ENCODE measurements at places on chromosomes 12 and 14.
A peak's percentile ranks its signal among the peaks of the same experiment; 100 is the strongest.

DNA sequence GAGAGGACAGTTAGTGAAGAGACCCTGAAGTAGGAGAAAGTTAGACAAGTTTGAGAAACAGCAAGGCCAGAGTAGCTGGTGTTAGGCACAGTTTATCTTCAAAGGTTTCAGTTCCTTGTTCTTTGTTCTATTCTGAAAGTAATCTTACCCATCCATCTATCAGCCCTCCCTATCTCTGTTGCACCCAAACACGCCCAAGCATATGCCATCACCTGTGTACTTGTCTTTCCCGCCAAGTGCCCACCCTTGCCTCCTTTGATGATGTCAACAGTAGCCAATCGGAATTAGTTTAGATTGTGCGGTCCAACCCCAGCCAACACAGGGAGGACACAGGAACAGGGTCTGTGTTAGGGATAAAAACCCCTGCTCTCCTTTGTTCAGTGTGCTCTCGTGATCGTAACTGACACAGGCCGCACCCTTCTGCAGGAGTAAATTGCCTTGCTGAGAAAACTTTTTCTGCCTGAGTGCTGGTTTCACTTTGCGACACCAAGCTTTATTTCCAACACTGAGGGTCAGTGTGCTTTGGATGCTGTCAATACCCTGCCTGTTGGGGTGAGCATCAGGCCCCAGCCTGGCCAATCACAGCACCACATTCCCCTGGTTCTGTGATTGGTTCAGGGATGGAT lies 4.7 kb upstream of the TMEM229B start:
- no peak for DNase-seq

DNA sequence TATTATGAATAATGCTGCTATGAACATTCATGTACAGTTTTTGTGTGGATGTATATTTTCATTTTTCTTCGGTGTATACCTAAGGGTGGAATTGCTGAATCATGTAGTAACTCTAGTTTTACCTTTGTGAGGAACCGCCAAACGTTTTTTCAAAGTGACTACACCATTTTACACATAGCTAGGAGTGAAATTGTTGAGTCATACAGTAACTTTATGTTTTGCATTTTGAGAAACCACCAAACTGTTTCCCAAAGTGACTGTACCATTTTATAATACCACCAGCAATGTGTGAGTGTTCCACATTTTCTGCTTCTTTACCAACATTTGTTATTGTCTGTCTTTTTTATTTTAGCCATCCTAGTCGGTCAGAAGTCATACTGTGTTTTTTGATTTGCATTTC lies 3.1 kb upstream of the TPH2 start:
- no peak for DNase-seq

- no peak for DNase-seq
Observed at GRCh38 chr14:91372671-91373495, 44.7 kb downstream of the CCDC88C start.

DNA sequence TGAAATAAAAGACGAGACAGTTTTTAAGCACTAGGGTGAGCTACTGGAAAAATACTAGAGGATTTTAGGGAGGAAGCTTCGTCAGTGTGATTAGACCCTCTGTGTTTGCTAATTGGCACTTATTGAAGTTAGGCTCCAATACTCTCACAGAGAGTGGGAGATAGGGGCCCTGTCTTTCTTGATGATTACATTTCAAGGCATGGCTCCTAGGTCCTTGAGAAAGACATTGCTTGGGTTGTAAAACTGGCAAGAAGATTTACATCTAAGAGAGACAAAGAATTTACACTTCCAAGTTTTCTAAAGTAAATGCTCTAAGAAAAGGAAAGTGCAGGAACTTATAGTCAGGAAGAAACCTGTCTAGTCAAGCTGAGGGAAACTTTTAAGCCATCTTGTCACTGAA lies 183.2 kb downstream of the C12orf50 start:
- no peak for DNase-seq

DNA sequence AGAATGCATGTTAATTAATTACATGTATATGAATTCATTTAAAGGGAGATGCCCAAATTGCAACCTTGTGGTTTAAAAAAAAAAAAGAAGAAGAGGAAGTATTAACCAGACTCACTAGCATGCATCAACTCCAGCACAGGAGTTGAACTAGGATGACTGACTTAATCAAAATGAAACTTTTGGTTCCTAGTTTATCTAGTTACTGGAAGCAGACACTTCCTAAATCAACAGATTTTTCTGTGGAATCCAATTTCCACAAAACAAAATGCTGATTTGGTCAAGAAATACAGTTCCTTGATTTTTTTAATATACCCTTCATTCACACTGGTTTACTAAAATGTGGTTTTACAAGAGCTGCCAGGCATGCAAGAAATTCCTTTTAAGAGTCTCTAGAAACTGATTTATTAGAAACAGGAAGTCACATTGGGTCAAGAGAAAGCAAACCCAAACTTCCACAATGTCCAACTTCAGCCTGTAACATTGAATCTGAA lies 41.6 kb downstream of the ITPR2 start:
- no peak for DNase-seq

GRCh38 chr12:75837700-75838099 lies 193.9 kb downstream of the PHLDA1 start:
- DNase-seq, result no peak

GRCh38 chr14:93056840-93057585 lies 58.7 kb downstream of the ITPK1 start:
- no peak for DNase-seq

DNA sequence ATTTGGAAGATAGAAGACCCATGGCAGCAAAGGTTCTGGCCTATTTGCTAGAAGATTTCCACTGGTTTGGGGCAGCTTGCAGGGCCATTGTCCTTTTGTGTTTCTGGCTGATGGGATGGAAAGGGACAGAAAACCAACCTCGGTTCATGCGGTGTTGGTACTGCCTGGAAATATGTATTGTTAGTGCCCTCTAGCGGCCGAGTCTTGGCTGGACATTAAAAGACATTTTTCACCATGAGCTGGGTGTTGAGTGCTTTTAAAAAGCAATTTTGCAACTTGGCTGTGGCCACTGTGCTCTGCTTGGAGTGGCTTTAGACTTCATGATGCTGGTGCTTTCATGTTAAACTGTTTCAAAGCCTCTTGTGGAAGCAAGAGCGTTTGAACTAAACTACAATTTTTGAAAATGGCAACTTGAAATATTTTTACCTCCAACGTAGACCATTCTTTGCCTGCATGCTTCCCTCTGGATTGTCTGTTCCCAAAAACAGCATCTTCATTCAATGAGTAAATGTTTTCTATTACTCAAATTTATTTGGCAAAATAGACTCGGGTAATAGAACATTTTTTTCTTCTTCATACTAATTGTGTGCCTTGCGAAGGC lies 102.7 kb upstream of the TBX5 start:
- DNase-seq, result peak; percentile 70

DNA sequence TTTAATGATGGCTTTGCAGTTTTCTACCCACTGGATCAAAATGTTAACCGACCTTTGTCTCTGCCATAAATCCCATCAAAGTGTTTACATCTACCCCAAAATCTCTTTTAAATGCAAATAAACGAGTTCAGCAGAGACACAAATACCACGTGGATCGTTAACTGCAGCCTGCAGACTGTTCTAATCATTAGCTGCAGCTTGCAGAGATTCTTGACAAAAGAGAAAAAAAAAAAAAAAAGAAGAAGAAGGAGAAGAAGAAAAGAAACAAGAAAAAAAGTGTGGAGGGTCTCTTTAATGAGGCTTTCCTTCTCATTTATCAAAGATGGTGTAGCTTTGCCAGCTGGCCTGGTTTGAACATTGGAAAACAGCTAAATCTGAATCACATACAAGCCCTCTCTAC lies 275.7 kb downstream of the NEDD1 start:
- DNase-seq, result no peak

- DNase-seq, result no peak
Observed at GRCh38 chr14:102085948-102086708, 716 bp downstream of the HSP90AA1 start.

- DNase-seq, result no peak
Observed at GRCh38 chr12:52171950-52172512, 19.8 kb downstream of the KRT80 start.

- no peak for DNase-seq
Observed at GRCh38 chr14:23299986-23300686, 2.5 kb downstream of the PPP1R3E start.

DNA sequence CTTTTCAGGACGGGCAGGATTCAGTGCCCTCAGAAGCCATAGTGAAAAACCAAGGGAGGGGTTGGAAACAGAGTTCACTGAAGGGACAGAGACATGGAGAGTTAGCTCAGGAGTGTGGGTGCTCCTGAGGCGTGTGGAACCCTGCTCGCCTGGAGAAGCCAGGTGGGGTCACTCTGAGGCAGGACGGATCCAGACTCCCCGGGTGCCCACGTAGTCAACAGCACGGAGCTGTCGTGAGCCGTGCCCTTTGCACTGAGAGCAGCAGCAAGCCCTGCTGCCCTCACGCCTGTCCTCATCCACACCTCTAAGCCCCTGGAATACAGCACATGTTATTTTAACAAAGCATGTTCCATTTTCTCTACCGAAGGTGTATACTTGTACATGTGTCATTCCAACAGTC lies 114.7 kb downstream of the FBXL14 start:
- DNase-seq, result no peak

DNA sequence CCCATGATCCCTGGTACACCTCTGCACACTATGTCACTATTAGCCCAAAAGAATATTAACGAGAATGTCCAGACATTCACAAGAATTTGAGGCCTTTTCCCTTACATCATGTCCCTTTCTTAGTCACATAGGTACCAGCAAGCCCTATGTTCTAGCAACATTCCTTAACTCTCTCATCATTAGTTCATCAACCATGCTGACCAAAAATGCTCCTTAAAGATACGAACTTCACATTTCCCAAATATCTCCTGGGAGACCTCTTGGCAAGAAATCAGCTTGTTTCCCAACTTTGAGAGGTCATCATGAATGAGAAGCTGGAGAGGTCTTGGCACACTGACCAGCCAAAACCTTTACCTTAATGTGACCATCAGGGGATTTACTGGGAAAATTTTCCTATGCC lies 4.6 kb downstream of the SALL2 start:
- DNase-seq, result no peak

DNA sequence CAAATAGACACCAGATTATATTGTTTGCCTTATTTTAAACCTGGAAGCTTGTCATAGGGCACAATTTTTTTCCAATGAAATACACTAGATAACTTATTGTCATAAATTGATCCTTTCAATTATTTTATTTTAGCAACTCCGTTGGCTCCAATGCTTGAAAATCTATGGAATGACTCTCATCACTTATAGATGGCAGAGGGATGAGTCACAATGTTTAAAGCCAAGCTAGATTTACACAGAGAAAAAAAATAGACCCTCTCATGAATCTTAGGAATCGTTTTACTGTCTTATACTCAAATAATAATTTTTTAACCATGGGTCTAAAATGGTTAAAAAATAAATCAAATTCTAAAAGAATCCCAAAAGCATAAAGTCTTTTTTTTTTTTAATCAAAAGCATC lies 1276.6 kb upstream of the FLRT2 start:
- no peak for DNase-seq

DNA sequence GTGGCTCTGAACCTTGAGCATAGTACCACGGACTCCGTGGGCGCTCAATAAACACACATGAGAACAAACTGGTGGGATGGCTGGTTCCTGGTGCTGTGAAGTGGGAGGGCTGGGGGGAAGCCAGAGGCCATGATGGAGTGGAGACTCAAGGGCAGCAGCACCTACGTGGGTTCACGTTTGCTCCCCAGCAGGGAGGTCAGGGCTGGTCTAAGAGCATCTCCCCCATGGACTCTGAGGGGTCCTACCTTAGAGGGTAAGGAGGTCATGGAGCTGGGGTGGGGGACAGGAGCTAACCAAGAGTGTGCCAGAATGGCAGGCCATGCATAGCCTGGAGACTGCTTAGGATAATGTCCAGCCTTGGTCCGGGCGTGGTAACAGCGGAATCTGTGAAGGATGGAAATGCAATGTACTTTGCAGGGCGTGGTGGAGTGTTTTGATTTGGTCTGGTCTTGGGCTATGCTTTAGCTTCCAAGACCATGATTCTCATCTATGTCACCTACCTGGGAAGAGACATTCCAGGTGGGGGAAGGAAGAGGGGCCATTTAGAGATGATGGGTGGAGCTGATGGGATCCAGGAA lies 103.0 kb downstream of the PRMT8 start:
- no peak for DNase-seq

DNA sequence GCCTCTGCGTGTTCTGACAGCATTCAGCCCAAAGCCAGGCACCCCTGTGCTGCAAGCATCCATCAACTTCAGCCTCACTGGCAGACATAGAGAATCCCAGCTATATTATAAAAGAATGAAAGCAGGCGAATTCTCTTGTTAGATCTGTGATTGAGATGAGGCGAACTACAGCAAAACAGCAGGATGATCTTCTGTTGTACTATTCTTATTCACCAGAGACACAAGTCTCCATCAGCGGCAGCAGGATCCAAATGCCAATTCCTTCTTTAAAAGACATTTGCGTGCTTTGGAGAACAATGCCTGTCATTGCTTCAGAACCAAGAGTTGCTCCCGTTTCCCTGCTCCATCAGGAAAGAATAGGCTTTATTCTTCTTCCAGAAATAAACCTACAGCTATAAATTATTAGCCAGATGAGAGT lies 188.9 kb downstream of the SLC41A2 start:
- no peak for DNase-seq

- DNase-seq, result no peak
Observed at GRCh38 chr14:89588840-89589296, 171.8 kb upstream of the FOXN3 start.

GRCh38 chr14:36515105-36515593 lies 4.9 kb downstream of the NKX2-1 start:
- no peak for DNase-seq

GRCh38 chr12:53224061-53224896 lies 7.7 kb downstream of the RARG start:
- DNase-seq, result peak; percentile 46

- no peak for DNase-seq
Observed at GRCh38 chr12:4540638-4541037, 1.9 kb downstream of the RAD51AP1 start.

DNA sequence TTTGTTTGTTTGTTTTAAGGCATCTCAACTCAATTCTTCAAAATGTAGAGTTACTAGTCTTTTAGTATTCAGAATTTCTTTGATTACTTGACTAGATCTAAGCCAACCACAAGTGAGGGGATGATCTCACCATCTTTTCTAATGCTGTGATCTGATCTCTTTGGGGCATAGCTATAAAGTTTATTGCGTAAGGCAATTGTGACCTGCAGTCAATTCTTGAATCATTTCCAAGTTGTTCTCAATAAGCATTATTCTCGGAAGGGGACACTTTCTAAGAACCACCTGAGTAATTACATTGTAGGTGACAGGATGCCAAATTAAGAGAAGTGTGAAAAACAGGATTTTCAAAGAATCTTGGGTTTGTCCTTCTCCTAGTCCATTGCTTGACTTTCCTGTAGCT lies 13.1 kb downstream of the DACT1 start:
- no peak for DNase-seq

- DNase-seq, result no peak
Observed at GRCh38 chr14:82398256-82398655, 864.6 kb upstream of the SEL1L start.

GRCh38 chr14:95220663-95221231 lies 63.4 kb upstream of the DICER1 start:
- no peak for DNase-seq

Measured in breast epithelium (tissue), 4 donors.